ENCODE measurements at places on chromosomes 5 and 9. TPM values are rescaled to one million over a fixed set of nuclear protein-coding genes. Genes with fewer than 3 reads are reported as not detected.

SPATA31A3 gene
- total RNA-seq, result not detected

PLAC8L1 gene
- total RNA-seq, result not detected

DNA sequence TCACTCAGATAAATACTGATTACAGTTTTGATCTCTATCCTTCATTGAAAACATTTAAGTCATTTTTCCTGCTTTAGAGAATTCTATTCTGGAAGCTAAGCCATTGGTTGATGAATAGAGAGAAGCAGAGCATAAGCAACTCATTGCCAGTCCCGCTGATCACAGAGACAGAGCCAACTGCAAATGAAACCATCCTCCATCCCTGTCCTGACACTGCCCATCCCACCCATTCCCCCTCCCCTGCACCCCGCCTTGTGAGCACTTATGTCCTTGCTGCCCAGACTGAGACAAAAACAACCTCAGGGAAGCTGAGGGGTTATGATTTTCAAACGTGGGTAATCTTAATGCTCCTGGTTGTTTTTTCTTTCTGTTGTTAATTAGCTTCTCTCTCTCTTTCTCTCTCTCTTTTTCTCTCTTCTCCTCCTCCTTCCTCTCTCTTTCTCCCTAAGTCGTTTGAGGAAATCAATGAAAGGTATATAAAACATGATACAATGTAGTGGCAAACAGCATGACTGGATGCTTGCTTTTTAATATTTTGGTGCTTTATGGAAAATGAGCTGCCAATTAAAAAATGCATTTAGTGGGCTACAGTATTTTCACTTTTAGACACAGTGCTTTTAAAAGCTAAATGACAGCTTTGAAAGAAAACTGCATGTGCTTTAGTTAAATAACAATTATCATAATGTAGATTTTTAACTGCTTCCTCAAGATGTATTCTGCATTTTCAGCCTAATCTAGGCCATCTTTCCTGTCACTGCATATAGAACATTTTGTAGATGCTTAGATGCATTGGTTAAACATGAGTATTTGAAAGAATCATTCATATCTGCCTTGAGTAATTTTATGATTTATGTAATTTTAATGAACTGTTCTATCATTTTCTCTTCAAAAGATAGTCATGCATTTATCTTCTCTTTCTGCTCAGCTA lies 57.3 kb downstream of the CMYA5 start:
- no peak for DNase-seq

LECT2 gene
- total RNA-seq, result not detected

ORM2 gene
- total RNA-seq, result not detected

- DNase-seq, result peak; percentile 71
These were observed 34.9 kb upstream of the BASP1 start for GRCh38 chr5:17182494-17182893.

DNA sequence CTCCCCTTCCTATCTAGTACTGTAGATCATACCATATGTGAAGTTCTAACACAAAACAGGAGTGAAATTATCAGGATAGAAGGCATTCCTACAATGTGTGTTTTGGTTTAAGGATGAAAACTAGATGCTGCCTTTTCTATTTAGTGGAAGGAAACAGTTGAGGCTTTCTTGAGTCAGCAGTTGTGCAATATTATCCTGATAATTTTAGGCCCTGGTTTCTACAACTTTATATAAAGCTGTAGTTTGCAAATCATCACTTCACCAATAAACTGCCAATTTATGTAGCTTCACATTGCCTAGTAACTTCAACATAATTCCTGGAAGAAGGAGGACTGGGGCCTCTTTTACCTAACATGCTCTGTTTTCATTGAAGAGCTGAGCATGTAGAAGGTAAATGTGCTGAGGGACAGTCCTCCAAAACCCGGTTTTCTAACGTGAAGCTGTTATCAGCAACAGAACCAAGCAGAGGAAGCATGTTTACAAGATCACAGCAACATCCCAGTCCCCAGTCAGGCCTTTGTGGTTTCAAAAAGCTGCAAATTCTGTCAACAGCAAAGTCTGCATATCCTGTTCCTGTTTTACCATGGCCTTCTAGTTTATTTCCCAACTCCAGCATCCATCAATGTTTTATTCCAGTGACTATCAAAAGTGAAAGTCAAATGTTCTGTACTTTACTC lies 513.4 kb upstream of the MEF2C start:
- DNase-seq, result peak; percentile 9

DNA sequence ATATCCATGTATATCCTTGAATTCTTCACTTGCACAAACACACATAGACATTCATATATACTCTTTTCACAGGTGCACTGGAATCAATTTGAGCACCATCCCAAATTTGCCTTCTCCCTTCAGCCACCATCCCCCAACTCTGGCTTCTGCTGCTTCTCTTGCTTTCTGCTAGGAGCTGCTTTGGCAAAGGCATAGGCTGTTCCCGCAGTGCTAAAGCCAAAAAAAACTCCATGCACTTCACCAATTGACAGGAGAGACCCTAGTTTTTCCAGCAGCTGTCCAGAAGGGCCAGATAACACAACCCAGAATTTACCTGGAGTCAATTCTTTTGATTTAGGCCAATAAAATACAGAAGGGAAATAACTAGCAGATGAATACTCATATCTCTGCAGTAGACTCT lies 251.3 kb downstream of the NR2F1-AS1 start:
- no peak for DNase-seq

DNA sequence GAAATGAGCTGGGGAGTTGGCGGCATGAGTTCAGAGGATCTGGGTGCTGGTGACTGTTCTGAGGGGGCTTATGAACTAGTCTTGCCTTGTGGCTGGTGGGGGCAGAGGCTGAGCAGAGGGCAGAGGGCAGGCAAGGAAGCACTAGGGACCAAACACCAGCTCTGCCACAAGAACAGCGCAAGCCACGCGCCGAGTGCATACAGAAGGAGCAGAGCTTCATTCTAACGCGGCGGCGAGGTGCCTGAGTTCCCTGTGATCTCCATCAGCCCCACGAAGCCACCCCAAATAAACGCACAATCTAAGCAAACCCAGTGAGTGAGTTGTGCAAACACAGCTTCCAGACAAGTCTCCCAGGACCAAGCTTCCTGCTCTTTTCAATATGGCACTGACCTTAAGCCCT lies 110.6 kb upstream of the ALDH1B1 start:
- no peak for DNase-seq

DNA sequence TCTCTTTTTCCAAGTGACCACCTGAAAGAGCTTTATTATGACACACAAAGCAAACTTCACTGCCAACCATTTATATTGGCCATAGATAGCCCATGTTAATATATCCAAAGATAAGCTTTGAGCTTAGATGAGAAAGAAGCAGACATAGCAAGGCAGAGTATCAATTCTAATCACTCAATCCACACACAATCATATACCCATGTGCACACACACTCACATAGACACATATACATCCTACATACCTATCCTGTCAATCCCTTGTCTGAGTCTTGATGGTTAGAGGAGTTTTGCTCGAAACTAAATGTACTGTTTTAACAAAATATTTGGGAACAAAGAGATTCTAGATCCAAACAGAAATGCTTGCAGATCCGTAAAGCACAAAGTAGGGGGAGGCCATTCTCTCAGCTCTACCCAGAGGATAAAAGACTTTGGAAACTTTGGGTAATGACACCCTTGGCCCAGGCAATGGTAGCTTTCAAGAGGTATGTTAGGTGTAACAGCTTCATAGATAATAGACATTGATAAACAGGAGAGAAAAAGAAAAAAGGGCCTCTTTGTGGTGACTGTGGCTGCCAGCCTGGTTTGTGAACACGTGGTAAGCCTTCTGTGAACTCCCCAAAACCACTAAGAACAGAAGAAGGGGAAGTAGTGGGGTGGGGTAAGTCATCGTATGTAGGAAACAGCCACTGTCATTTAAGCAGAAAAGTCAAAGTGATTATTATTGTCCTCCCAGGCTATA lies 121.6 kb downstream of the TLR4 start:
- DNase-seq, result no peak

CCDC192 gene
- not detected for total RNA-seq

- no peak for DNase-seq
These were observed at the start of gene GALNT12 for GRCh38 chr9:98807070-98807813. Gene GALNT12, plus strand, starts transcription at chr9:98807670. Its CDS starts 29 bp downstream, at chr9:98807699.

- DNase-seq, result no peak
These were observed 321.9 kb downstream of the GADD45G start for GRCh38 chr9:89926691-89927220.

C9orf85 gene
- total RNA-seq, result 4.3 TPM

DNA sequence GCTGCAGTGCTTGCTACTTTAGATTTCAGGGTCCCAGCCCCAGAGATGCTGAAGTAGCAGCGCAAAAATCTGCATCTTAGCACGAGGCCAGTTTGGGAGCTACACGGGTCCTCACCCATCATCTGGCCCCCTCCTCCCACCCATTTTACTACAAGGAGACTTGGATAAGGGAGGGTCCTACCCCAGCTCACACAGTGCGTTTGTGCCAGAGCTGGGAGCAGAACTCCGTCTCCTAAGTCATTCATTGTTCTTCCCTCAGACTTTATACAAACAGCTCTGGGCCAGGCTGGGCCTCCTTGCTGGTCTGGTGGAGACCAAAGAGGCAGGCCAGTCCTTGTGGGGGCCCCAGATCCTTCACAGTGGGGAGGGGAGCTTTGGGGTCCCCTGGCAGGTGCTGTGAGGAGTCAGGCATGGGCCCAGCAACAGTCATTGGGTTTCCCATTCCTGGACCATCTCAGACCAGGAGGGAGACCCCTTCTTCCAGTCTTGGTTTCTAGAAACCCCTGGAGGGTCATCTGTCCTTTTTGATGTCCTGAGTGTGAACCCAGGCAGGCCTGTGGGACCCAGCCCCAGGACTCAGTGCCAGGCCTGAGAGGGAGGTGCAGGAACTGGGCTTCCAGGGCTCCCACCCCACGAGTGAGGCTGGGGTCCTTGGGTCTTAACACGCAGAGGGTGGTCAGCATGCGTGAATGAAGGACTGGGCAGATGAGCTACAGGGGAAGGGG lies 2.3 kb upstream of the IL17B start:
- DNase-seq, result no peak

DNA sequence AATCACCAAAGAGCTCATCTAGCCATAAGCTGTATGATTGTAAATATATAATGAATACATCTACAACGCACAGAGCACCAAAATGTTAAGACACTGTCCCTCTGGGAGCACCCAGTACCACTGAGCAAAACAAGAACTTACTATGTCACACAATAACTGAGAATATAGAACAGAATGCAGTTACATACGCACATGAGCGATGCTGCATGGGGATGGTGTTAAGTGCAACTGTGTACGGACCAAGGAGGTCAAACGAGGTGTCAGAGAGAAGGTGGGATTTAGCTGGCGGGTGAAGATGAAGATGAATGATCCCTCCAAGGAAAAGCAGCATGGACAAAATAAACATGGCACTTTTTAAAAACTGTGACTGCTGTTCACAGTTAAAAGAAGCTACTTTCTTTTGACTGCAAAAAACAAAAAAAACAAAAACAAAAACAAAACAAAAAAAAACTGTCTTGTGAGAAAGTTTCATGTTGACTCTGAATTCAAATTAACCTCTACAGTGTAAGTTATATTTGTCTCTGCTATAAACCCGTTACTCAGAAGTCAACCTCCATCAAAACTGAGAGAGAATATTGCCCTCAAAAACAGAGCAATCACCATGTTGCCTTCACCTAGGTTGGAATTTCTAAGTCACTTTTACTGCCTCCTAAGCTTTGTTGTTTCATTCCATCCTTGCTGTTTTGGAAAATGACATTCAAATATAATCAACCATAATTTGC lies 169.6 kb upstream of the GNA14 start:
- DNase-seq, result no peak

GRCh38 chr9:15253197-15253596 lies 53.8 kb downstream of the TTC39B start:
- DNase-seq, result peak; percentile 46

DNA sequence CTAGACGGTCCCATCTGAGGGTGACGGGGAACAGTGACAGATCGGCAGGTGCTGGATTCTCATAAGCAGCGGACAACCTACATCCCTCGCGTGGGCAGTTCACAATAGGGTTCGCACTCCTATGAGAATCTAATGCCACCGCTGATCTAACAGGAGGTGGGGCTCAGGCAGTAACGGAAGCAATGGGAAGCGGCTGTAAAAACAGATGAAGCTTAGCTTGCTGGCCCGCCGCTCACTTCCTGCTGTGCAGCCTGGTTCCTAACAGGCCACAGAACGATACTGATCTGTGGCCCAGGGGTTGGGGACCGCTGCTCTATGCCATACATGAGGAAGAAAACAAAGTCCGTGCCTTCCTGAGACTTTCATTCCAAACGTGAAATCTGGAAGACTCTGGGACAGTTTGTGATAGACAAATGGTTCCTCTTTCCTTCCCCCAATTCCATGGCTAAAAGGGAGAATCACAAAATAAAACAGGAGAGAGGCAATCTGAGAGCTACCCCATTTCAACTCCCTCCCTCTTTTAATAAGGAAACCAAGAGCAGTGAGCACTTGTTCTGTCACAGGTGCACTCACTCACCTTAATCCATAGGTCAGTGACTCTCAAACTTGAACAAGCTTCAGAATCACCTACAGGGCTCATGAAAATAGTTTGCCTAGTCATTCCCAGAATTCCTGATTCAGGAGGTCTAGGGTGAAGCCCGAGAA lies 12.1 kb downstream of the PDCL start:
- no peak for DNase-seq

DNA sequence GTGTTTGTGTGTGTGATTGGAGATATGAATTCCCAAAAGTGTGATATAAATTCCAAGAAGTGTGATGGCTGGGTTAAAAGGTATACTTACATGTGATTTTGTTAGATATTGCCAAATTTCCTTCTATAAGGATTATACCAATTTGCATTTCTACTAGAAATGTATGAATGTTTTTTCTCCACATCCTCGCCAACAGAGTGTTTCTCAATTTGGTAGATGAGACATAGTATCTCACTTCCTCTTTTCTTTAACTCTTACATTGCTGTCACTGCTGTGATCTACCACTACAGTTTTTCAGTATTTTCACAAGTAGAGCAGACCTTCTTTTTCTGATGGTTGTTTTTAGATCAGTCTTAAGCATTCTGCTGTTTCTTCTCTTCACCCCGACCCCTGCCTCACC lies 111.3 kb downstream of the FER start:
- peak; percentile 44 for DNase-seq

DNA sequence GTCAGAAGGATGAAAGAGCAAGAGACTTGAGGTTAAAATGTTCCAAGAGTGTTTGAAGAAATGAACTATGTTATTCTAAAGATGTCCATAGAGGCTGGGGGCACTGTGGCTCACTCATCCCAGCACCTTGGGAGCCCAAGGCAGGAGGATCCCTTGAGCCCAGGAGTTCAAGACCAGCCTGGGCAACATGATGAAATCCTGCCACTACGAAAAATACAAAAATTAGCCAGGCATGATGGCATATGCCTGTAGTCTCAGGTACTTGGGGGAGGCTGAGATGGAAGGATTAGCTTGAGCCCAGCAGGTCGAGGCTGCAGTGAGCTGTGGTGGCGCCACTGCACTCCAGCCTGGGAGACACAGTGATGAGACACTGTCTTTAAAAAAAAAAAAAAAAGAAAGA lies 2.7 kb downstream of the AOPEP start:
- DNase-seq, result no peak

Data from IMR-90 (cell line).